Fibroblast of villous mesenchyme (primary cell): ENCODE measurements at places on chromosomes 16 and 17. TPM values are rescaled to one million over a fixed set of nuclear protein-coding genes. Genes with fewer than 3 reads are reported as not detected.

The SLC47A1 gene
- under 0.01 and 0.86 TPM in 2 replicates for total RNA-seq

DNA sequence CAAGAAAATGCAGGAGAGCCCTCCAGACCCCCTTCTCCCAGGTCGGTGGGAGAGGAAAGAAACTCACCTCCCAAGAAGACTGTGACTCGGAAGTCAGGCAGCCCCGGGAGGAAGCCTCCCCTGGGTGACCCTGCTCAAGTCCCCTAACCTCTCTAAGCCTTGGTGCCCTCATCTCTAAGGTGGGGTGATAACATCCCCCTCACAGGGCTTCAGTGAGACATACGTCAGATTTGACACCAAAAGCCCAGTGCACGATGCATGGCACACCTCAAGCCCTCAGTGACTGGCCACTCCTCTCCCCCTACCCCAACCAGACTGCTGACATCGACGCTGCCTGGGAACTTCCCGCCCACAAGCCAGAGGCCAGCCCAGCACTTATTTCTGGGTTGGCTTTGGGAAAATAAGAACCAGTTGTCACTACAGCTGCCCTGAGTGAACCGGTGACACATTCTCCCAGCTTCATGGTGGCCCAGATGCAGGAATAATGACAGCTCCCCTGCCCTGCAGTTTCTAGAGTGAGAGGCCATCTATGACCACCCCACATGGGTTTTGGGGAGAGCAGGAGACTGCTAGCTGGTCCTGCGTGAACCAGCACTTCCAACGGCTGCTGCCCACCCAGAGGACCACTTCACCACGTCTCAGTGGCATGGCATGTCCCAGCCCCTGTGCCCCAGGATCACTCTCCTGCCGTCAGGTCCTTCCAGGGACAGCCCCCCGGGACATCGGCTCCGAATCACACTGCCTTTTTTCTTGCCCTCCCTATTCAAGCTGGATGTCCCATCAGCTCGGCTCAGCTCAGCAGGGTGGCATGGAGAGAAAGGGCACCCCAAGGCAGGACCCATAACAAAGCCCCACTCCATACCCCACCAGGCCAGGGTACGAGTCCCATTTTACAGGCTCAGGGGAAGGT lies 9.5 kb downstream of the KNOP1 start:
- DNase-seq, result peak; percentile 46

GRCh38 chr16:4178468-4179010 lies 62.3 kb upstream of the ADCY9 start:
- DNase-seq, result no peak

The FGF11 gene
- 0.32 and 3.9 TPM in 2 replicates for total RNA-seq

DNA sequence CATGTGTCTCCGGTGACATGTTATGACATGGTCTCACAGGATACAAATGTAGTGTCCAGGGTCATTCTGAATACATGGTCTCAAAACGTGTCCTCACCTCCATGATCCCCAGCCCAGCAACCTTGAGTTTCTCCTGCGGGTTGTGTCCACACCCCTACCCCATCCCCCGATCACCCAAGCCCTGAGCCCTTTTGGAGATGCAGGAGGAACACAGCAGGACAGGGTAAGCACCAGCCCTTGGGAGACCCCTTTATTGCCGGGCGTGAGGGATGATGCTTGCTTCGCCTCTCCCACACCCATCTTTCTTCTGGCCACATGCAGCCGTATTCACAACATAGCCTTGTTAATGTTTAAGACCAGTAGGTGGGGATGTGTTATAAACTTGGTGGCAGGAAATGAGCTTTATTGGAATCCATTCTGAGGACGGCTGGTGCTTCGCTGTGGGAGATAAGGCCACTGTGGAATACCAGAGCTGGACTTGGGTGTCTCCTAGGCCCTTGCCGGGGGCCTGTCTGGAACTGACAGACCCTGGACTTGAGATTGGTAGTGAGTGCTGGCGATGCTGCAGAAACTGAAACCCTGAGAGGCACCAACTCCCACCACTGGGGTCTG lies 5.5 kb downstream of the TMEM132E start:
- DNase-seq, result peak; percentile 21

The MT1G gene
- total RNA-seq, result not detected in 2 replicates

DNA sequence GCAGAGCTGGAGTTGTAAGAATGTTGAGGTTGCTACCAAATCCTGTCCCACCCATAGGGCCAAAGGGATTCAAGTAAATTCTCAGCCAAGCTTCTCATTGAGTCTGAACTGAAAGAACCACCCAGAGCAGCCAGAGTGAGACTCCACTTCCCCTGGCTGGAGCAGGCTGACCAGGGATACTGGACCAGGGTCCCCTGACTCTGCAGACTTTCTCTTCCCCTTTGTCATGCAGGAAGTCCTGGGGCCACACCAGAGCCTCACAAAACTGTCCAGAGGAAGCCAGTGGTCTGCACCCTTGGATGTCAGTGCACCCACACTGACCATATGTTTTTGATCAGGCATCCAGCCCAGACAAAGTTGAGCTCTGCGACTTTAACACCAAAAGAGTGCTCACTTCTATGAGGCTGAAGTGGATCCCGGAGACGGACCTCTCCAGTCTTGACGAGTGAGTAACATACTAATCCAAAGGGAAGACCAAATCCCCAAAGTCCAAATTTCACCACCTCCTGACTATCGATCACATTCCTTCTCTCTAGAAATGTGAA lies 4.1 kb downstream of the NXN start:
- DNase-seq, result peak; percentile 53

DNA sequence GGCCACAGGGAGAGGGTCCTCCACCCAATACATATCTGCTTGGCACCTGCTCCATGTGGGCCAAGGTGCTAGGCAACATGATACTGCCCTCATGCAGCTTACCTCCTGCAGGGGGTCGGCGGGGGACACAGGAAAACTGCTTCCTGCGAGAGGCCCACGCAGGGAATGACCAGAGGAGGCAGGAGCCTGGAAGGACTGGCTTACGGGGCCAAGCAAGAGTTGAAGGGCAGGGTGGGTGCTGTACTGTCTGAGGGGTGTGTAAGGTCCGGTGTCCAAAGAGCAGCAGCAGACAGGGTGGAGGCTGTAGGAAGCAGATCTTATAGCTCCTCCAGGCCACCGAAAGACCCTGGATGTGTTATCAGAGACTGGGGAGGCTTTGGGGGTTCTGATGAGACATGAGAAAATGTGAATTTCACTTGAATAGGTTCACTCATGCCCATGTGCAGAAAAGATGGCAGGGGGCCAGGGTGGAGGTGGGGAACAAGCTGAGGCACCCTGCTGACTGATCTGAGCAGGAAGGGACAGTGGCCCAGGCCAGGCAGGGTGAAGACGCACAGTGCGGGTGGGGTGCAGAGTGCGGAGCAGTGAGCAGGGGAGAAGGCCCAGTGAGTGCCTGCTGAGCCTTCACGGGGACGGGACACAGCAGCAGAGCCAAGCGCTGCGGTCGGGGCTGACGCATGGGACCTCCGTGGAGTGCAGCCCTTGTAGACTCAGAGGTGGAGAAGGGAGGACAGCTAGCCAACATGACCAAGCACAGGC lies 8.3 kb downstream of the FLCN start:
- no peak for DNase-seq

DNA sequence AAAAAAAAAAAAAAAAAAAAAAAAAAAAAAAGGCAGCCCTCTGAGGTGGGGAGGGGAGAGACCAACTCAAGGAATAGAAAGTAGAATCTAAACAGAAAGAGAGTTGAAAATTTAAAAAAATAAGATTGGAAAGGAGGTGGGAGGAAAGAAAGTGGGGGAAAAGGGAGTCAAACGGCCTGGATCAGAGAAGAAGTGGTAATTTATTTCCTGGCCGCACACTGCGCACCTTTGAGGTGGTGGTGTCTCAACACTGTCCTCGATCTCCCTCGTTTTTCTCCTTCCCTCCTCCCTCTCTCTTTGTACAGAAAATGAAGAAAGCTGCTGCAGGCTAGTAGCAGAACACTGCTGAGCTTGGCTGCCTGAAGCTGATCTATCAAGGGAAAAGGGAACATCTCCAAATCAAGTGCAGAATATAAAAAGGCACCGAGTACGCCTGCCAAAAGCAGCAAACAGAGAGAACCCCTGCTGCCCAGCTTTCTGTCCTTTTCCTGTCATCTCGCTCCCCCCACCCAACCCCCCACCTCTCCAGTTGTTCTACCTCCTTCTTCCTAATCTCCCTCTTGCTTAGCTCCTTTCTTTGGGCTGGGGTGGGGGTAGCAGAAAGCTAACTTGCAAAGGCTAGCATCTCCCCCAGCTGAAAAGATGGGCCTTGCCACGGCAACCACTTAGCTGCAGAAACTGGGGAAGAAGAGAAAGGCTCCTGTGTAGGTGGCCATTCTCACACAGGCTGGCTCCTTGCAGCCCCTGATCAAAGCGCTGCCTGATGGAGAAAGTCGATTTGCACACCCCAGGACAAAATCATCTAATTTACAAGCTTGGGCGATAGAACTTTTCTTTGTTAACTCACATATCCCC lies 22.5 kb downstream of the AXIN2 start:
- no peak for DNase-seq

DNA sequence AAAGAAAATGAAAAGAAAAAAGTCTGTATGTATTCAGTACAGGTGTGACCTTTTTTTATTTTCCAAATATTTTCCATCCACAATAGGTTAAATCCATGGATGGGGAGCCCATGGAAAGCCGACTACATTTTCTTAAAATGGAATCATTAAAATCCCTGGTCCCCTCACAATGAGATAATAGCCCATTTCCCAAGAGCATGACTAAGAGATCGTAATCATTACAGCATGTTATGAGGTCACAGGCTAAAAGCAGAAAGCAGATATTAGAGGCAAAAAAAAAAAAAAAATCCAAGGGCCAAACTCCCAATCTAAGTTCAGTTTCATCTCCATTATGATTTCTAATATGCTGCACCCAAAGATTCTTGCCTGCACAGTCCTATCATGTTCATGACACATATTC lies 44.7 kb downstream of the CYTH1 start:
- DNase-seq, result peak; percentile 86

The C1QTNF8 gene
- total RNA-seq, result not detected in 2 replicates

- DNase-seq, result no peak
These were observed 13.4 kb downstream of the ARL4D start for GRCh38 chr17:43412166-43412565.

DNA sequence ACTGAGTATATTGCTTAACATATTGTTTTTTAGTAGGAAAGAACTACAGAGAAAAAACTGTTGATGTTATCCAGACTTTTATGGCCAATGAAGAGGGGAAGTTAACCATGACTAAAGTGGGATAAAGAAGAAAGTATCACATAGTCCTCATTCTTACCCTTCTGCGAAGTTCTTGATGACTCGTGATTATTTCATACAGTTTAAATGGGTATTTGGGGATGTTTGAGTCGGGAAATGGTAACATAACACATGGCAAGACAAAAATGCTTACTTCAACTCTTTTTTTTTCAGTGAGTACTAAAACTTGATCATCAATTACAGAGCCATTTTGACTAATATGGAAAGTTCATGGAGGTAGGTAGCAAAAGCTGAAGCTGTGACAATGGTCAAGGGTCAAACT lies 4.9 kb downstream of the POLG2 start:
- peak; percentile 21 for DNase-seq

The GPR179 gene
- under 0.01 TPM in 1 of 2 replicates, not detected in the other for total RNA-seq

DNA sequence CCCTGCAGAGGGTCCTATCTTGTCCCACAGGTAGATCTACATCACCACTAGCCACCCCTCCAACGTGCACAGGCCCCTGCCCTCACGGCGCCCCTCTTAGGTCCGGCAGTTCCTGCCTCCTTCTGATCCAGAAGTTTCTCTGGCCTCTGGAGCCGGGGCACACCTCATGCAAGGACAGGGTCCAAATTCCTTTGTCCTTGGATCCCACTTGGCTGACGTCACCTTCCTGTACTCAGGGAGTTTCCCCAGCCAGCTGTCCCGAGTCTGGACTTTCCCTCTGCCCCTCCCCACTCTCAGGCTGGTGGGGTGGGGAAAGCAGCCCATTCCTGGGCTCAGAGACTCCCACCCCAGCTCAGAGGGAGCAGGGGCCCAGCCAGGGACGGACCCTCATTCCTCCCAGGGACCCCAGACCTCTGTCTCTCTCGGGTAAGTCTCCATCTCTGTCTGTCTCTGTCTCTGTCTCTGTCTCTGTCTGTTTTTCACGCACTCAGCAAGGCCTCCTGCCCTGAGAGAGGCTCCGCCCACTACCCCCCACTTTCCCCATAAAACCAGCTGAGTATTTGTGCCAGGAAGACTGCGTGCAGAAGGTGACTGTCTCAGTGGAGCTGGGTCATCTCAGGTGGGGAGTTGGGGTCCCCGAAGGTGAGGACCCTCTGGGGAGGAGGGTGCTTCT lies at the start of gene IL32:
Gene IL32, plus strand, starts transcription at position 572 of the 673 bp plus-strand sequence. CDS start 172 bp downstream, outside the sequence.
- DNase-seq, result peak; percentile 78

DNA sequence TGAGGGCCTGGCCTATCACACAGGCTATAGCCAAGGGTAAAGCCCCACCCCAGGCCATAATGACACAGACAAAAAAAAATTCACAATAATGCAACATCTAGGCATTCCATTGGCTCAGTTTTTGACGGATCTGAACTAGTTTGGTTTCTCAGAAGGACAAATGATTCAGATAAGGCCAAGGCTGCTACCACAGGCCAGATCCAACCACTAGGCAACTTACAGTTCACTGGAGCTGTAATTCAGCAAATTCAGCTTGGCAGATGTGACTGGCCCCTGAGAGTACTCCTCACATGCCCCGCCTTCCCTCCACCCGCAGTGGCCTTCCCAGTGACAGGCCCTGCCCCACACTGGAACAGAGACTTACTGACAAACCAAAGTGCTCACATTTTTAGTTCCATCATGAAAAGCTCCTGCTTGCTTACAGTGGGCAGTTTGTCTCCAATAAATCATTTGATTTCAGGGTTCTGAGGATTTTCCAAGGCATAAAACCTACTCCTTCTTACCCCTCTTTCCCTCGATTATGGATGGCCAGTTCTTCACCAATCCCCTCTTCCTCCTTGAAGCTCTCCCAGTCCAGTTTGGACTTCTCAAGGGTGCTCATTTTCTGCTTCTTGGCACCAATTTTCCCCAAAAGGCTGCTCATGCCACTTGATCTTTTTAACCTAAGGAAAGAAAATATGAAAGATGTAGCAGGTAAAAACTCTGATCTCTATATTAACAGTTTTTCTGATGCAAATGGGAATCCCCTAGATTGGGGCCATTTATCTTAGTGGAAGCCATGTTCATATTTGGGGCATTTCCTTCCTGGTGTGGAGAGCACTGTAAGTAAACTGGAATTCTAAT lies 53.3 kb upstream of the BCAR1 start:
- DNase-seq, result peak; percentile 87

DNA sequence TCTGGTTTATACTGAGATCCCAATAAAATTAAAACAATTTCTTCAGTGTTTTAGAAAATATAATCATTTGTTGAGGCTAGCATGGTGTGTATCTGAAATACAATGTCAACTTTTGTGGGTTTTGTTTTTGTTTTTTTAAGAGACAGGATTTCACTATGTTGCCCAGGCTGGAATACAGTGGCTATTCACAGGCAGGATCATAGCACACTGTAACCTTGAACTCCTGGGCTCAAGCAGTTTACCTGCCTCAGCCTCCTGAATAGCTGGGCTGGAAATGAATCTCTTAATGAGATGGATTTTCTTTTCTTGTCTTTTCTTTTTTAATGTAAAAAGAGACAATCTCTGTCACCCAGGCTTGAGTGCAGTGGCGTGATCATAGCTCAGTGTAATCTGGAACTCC lies 12.1 kb downstream of the DDX42 start:
- no peak for DNase-seq

GRCh38 chr16:29813644-29814562 lies 1.9 kb downstream of the PRRT2 start:
- no peak for DNase-seq
